ENCODE measurements at places on chromosomes 6 and 20. TPM values are rescaled to one million over a fixed set of nuclear protein-coding genes. Genes with fewer than 3 reads are reported as not detected.

The ZNF217 gene
- 17.5 TPM for total RNA-seq

GRCh38 chr20:51514249-51514648, 28.3 kb downstream of the NFATC2 start:
- no peak for DNase-seq

GRCh38 chr20:53875452-53875851, 194.9 kb downstream of the BCAS1 start:
- no peak for DNase-seq

DNA sequence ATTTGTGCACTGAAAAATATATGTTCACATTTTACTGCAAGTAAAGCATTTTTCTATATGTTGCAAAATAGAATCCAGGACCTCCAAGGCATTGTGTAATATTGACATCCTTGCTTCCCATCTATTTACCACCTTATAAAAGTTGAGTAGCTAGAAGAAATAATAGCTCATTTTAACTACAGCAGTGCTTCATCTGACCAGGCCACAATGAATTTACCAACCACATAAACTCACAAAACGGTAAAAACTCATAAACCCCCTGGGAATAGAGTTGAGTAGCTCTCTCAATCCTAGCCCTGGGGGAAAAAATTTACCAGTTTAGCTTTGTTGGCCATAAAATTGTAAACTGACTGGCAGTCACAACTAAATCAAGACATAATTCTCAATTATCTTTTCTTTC, 3.9 kb downstream of the ATXN1 start:
- DNase-seq: no peak

The BPIFB2 gene
- total RNA-seq: not detected
